CD4-positive, alpha-beta T cell treated with Interleukin-21 for 1 hour (primary cell): ENCODE measurements at places on chromosomes 1 and 21.

- DNase-seq = no peak
These were observed 1.5 kb upstream of the NR0B2 start for GRCh38 chr1:26915204-26915842.

DNA sequence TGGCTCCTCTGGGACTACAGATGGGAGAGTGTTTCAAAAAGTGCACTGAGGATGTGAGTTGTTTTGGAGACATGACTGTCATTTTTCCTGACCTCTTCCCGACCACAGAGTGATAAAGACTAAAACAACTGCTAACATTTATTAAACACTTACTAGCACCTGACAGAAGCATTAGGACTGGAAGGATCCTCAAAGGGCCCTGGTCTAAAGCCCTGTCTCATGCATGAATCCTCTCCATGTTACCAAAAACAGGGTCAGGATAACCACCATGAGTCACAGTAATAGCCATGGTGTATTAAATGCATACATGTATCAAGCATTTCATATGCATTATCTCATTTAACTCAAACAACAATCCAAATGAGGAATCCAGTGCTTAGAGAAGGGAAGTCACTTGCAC, 11.5 kb downstream of the CYB5RL start:
- DNase-seq = no peak

- no peak for DNase-seq
These were observed 21.9 kb downstream of the IGFN1 start for GRCh38 chr1:201212461-201213055.

GRCh38 chr1:4877426-4877825, 223.0 kb downstream of the AJAP1 start:
- no peak for DNase-seq

GRCh38 chr1:85033221-85033620, 15.1 kb downstream of the MCOLN3 start:
- DNase-seq = no peak

GRCh38 chr1:227010645-227011044, 70.6 kb downstream of the COQ8A start:
- DNase-seq = no peak

DNA sequence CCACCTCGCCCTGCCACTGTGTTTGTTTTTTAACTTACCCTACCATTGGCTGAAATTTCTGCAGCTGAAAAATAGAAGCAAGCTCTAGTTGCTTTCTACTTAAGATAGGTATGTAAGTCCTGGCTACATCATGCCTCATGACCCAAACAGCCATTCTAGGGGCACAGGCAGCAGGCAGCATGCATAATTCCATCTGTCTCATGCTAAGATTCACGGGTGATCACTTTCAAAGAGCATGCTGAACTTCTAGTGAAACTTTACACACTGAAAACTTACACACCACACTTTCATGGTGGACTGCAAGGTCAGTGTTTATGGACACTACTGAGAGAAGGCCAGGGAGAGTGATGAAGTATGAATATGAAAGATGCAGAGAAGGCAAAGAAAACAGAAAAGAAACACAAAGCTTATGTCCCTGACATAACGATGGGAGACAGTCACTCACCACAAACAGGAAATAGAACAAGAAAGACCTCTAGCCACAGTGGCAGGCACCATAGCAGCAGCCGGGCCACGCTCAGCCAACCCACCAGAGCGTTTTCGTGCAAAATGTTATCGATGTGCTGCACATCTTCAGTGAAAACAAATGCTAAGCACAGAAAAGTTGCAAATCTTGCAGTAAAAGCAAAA, 102.3 kb upstream of the TIAM1 start:
- DNase-seq = peak; percentile 45

GRCh38 chr1:69913977-69914376, 291.4 kb downstream of the LRRC40 start:
- no peak for DNase-seq

DNA sequence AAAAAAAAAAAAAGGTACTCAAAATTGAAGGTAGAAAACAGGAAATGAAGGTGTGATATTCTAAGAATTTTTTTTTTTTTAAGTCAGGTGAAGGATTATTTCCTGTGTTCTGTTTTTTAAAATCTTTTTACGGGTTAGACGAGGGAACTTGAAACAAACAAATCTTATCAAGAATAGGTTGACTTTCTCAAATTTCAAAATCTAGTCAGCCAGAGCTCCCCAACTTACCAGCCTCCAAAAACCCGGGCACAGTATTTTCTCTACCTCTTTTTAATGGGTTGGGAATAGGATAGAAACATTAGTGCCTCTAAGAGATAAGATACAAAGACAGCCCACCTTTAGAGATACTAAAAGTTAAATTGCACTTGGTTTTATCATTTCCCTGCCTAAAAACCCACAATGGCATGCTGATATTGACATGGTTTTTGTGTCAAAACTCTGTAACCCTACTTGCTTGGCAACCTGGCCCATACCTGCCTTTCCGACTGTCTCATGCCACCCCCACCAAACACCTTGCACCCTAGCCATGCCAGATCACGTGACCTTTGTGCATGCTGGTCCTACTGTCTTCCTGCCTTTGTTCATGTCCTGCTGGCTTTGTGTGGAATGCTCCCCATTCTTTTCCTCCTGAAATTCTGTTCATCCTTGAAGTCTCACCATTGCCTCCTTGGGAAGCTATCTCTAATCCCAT, 4.2 kb downstream of the RCAN3 start:
- peak; percentile 54 for DNase-seq

DNA sequence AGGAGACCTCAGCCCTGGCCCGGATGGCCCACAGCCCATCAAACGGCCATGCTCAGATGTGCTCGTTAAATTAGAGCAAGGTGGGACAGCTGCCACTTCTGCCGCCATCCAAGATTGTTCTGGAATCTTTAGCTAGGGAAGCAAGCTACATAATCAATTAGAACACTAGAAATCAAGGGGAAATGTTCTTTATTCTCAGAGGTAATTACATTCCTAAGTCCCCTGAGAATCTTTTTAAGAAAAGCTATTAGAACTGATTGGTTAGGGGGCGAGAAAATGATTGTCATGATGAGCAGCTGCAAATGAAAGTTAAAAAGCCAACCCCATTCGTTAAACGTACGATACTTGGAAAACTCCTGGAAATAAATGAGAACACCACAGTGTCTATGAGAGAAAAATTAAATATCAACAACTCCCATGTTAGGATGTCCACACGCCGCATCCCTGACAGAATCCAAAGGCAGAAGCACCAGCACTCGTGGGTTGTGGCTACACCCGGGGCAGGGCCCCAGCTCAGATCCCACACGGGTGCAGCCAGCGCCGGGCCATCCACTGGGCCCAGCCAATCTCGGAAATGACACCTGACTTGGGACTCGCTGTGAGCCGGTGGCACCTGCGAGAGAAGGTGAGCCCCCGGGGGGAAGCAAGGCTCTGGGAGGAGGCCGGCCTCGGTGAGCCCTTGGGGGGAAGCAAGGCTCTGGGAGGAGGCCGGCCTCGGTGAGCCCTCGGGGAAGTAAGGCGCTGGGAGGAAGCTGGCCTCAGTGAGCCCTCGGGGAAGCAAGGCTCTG, 37.6 kb downstream of the KRTAP10-1 start:
- no peak for DNase-seq

GRCh38 chr1:208233978-208234377, 10.2 kb downstream of the PLXNA2 start:
- DNase-seq = no peak

GRCh38 chr1:109808703-109809102, 45.0 kb upstream of the EPS8L3 start:
- no peak for DNase-seq

GRCh38 chr1:3495776-3496745, 41.6 kb downstream of the ARHGEF16 start:
- no peak for DNase-seq

DNA sequence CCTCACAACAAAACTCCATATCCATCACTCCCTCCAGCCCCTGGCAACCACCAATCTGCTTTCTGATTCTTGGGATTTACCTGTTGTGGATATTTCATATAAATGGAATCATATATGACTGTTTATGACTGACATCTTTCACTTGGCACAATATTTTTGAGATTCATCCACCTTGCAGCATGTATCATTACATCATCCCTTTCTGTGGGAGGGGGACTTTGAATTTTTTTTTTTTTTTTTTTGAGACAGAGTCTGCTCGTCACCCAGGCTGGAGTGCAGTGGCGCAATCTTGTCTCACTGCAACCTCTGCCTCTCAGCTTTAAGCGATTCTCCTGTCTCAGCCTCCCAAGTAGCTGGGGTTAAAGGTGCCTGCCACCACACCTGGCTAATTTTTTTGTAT, 128.2 kb downstream of the ITSN1 start:
- DNase-seq = no peak

DNA sequence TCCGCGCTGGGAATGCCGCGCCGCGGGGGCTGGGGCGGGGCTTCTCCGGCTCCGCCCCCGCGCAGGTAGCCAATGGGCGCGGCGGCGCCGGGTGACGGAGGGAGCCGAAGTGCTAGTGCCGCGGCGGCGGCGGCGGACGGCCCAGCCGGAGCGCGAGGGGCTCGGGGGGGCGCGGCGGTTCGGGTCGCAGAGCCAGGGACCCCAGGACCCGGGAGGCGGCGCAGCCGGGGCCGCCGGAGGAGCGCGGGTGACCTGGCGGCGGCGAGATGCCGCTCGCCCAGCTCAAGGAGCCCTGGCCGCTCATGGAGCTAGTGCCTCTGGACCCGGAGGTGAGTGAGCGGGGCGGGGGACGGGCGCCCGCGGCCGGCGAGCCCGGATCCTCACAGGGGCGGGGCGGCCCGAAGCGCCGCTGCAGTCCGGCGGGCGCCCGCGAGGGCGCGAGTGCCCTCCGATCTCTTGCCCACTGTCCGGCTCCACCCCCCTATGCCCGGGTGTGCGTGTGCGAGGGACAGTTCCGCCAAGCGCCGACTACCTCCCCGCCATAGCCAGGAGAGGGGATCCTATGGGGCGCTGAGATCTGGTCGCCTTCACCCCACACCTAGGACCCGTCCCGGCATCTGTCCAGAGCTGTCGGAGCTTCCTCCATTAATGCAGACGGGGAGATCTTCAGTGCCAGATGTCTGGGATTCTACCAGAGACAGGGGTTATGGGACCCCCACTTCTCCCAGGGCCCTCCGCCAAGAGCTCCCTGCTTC, at the start of gene RPS6KA1:
Gene RPS6KA1, plus strand, starts transcription at position 107 of the 755 bp plus-strand sequence. Its CDS starts 160 bp downstream, at position 267.
- DNase-seq = peak; percentile 67

GRCh38 chr1:209432443-209432825, 151.1 kb upstream of the CAMK1G start:
- no peak for DNase-seq

DNA sequence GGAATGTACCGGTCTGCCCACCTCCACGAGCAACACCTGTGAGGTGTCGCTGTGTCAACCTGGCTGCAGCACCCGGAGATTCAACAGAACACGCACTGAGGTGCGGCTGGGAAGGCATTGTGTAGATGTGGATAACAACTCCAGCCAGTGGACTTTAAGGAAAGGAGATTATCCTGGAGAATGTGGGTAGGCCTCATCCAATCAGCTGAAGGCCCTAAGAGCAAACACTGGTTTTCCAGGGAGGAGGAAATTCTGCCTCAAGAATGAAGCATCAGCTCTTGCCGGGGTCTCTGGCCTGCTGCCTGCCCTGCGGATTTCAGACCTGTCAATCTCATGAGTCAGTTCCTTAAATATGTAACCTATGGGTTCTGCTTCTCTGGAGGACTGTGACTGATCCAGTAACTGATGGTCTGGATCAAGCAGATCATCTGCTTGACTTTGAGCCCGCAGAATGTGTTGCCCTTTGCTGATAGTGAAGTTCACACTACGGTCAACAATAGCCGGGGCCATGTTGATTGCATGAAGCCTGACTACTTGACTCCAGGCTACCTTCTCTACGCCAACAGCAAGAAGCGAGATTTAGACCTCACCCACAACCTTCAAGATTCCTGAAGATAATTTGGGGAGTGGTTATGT, 15.9 kb upstream of the PRDM15 start:
- no peak for DNase-seq

DNA sequence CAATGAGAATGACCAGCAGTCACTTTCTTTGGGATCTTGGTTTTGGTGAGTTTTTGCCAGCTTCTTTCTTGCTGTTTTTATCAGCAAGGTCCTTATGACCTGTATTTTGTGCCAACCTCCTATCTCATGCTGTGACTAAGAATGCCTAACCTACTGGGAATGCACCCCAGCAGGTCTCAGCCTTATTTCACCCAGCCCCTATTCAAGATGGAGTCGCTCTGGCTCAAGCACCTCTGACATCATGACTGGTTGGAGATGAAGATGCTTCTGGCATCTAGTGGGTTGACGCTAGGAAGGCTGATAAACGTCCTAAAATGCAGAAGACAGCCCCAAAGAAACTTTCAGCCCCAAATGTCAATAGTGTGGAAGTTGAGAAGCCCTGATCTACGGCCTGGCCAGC, 33.6 kb upstream of the NHLH2 start:
- no peak for DNase-seq

GRCh38 chr1:93680420-93681100, 1.1 kb downstream of the BCAR3 start:
- DNase-seq = peak; percentile 25

GRCh38 chr1:206808615-206809014, 36.3 kb upstream of the IL10 start:
- peak; percentile 73 for DNase-seq

GRCh38 chr1:107198561-107198960, 57.7 kb downstream of the NTNG1 start:
- no peak for DNase-seq

DNA sequence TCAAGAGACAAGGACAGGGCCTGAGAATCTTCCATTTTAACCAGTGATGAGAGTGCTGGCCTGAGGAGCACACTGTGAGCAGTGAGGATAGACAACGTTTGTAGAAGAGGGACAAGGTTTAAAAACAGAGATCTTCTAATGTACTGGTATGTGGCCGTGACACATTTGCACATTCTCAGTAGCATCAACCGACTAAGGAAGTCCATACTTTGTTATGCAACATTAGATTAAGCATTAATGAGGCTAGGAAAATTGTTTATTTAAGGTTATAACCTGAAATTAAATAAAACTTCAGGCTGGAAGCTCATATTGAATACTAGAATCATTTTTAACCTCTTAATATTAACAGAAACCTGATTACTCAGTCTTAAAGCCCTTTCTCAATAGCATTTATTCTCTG, 99.0 kb downstream of the SLC45A1 start:
- no peak for DNase-seq

- peak; percentile 87 for DNase-seq
These were observed at the start of gene SIPA1L2 for GRCh38 chr1:232630047-232630893. SIPA1L2 (minus strand) TSS chr1:232630133; CDS start chr1:232515339, 114,794 bp downstream.

DNA sequence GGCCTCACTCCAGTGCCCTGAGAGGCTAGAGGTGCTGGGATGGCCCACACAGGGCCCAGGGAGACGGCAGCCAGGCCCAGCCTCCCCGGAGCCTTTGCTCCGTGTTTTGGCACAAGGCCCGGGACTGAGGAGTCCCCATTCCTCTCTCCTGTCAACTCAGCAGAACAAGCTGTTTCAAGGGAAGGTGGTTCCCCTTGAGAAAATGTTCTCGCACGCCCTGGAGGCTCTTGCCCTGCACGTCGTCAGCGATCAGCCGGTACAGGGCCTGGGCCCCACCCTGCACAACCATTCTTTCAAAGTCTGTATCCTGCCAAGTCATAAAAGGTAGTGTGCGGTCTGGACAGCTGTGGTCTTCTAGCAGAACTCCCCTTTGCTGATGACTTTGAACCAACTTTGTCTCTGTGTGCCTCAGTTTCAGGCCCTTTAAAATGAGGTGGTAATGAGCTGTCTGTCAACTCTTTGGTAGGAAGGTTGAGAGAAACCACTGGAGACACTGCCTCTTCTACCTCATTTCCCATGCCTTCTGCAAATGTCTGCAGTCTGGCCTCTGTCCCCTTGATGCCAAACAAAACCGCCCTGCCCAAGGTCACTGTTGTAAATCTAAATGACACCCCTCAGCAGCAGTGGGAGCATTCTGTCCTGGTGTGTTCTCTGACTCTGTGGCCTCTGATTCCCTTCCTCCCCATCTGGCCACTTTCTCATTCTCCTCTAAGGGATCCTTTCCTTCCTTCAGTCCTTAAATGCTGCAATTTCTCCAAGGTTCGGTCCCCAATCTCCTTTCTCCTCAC, 138.6 kb upstream of the JUN start:
- DNase-seq = peak; percentile 50
